ENCODE measurements at places on chromosomes 6 and 20.

- DNase-seq: no peak
Observed at GRCh38 chr6:90217506-90218127, 79.0 kb downstream of the BACH2 start.

DNA sequence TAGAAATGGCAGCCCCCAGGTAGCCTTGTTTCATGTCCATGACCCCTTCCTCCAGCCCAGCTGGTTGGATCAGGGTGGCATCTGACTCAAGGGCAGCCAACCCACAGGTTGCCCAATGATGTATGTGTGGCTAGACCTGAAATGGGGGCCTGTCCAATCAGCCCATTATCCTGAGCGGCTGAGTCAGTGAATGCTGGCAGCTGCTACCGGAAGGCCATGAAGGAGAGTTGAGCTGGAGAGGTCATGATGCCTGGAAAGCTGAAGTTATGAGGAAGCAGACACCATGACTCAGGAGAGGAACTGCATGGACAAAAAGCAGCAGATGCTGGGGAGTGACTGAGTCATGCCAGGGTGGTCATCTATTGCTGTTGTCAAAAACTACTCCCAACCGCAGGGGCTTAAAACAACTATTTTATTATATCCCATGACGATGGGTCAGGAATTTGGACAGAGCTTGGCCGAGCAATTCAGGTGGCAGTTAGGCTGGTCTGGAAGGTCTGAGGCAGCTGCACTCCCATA, 67.3 kb downstream of the MDGA1 start:
- no peak for DNase-seq

- no peak for DNase-seq
Observed at GRCh38 chr6:55566036-55566710, 12.8 kb downstream of the HMGCLL1 start.

GRCh38 chr6:166646716-166647115, 19.7 kb upstream of the RPS6KA2 start:
- no peak for DNase-seq

GRCh38 chr6:45163952-45164766, 164.0 kb upstream of the RUNX2 start:
- DNase-seq: no peak

- DNase-seq: no peak
Observed at GRCh38 chr6:71289802-71290175, 1.2 kb downstream of the OGFRL1 start.

- no peak for DNase-seq
Observed at GRCh38 chr20:18267815-18268214, 20.5 kb upstream of the ZNF133 start.

DNA sequence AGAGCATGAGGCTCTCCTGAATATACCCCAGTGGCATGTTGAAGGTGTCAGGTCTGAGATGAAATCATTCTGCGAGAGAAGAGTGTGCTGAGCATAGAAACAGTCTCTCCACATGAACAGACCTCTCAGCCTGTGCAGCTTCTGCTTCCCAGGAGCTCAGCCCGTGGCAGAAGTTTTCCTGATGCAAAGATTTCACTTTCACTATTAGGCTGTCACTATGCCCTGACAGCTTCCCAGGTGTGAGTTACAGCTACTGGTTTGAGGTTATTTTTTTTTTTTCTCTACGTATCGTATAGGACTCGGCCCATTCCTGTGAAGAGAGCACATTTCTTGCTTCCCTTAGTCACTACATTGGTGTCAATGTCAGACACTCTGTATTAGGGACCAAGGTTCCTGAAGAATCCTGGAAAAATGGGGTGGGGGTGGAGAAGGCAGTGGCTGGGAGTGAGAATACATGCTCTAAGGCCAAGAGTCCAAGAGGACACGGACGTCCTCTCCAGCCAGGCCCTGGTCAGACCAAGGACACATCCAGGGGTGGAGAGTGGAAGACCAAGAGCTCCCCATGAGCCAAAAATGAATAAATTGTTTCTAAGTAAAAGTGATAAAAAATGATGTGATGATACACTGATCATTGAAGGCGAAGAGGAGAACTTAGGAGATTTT, 121.2 kb upstream of the AKAP12 start:
- no peak for DNase-seq

- DNase-seq: no peak
Observed at GRCh38 chr6:2141644-2142290, 103.6 kb downstream of the GMDS start.

DNA sequence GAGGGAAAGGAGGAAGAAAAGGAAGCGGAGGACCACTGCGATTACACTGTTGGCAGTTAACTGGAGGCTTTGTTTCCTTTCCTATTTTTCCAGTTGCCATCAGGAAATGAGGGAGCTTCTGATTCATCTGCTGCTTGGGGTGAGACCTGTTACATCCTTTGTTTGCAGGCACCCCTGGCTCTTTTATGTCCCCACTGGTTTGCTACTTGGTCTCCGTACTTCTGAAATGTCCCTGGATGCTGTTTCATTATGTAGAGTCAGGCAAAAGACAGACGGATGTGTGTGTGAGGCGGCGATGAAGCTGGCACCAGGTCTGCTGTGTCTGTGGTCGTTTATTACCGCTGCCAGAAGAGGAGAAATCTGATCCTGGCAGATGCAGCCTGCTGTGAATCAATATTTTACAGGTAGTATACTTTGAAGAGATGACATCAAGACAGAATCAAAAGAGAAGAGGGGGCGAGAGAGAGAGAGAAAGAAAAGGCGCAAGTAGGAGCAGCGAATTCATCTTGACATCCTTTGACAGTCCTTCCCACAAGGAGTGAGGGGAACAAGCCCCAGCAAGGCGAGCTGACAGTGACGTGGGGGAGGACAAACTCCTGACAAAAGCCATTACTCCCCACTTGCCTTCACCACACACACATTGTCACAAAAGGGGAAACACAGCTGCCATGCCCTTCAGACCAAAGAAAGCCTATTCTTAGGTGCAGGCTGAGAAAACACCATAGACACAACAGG, 145.9 kb upstream of the FBXL4 start:
- no peak for DNase-seq

- no peak for DNase-seq
Observed at GRCh38 chr6:340186-340955, 48.1 kb downstream of the DUSP22 start.

GRCh38 chr20:3183896-3184612, 10.7 kb upstream of the LZTS3 start:
- DNase-seq: no peak

DNA sequence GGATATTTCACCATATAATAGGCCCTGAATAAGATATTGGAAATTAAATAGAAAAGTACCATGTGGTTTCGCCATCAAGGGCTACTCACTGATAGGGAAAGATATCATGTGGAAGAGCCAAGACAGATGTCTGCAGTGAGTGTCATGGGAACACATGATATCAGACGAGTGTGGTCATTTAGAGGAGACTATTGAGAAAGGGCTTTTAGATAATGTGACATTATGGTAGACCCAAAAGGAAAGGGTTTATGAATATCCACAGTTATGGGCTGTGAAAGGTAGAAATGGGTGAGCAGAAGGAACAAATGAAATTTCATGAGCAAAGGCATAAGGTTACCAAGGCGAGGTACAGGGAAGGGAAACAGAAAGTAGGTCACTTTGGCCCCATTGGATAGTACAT, 182.3 kb upstream of the PRSS16 start:
- no peak for DNase-seq

- DNase-seq: no peak
Observed at GRCh38 chr20:42646250-42646649, 543.5 kb downstream of the PTPRT start.

DNA sequence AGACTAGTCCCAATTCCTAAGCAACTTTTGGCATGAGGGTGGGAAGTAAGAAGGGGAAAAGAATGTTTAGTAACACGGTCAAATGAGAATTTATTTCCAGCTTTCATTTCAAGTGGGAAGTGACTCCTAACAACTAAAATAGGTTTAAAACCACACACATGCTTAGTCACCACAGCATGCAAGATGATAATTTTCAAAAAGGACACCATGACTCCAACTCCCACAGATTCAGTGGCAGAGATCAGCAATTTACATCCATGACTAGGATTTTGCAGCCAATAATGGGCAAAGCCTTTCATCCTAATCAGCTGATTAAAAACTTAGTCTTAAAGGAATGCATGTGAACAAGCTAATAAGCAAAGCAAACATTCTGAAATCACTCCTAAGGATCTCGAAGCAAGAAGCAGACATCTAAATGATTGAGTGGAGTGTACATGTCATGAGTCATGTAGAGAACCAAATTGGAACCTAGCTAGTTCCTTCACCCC, 48.1 kb upstream of the GCLC start:
- no peak for DNase-seq

GRCh38 chr6:108627692-108628550, 67.2 kb downstream of the FOXO3 start:
- DNase-seq: peak; percentile 11

DNA sequence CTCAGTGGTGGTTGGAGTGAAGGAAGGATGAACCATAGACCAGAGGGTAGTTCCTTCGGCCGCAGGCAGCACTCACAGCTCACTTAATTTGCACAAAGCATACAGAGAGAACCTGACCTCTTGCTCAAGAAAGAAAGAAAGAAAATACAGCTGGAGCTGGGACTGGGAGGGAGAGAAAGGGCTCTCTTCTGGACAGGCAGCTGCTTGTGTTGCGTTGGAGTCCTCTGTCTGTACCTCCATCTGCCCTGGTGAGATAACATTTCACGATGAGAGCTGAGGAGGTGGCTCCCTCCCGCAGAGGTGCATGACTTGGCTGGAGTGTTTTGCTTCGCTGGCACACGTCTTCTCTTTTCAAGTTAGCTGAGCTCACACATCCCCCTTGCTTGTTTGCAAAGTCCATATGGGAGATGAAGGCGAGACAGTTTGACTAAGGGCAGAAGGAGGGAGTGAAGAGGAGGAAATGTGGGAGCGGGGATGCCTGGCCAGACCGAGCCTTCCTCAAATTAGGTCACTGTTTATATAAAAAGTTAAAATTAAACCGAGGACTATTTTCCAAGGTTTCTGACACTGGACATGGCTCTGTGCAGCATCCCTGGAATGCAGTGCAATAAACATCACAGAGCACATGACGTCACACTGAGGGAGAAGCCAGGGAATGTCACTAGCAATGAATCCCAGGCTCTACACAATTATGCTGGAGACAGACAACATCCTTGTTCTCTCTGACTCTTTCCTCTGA, 359.4 kb downstream of the CD83 start:
- no peak for DNase-seq

DNA sequence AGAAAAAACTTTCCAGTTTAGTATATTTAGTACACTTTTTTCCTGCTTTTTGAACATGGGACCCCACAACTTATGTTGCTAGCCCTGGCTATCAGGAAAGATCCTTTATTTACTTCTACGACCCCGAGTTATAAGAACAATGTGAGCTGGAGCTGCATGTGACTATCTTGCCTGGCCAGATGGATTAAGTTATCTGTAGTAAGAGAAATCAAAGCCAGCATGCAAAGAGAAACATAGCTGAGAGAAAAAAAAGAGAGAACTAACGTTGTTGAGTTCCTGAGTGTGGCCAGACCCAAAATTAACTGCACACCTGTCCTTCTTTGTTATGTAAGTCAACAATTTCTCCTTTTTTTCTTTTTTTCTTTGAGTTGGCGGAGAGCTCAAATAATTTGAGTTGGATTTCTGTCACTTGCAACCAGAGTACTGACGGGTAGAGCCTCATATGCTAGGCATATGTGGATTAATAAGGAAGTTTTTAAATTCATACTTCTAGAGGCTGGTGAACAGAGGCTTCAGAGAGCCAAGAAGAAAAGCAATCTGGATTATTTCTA, 219.5 kb downstream of the HACE1 start:
- no peak for DNase-seq

GRCh38 chr6:42714098-42714761, 8.2 kb downstream of the PRPH2 start:
- DNase-seq: no peak

DNA sequence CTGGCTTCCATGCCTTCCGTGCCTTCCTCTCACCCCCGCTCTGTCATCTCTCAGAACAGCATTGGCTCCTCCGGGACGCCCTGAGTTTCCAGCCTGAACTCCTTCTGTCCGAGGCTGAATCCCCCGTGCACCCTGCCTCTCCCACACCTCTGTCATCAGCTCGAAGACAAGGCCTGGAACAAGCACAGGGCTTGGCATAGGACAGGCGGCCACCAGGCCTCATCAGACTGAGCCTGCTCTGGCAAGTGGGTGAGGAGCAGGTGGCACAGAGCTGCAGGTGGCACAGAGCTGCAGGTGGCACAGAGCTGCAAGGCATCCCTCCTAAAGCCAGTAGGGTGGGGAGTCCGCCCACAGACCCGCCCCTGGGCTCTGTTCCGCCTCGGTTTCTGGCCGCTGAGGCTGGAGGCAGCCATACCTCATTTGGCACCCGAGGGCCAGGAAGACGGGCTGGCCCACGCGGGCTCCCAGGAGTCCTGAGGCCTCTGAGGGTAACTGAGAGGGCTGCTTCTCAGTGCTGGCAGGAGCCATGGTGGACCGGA, 60.2 kb downstream of the EZR start:
- DNase-seq: no peak

GRCh38 chr6:138025528-138025978, 81.7 kb downstream of the PERP start:
- no peak for DNase-seq

GRCh38 chr20:22698259-22698842, 114.0 kb upstream of the FOXA2 start:
- DNase-seq: no peak

DNA sequence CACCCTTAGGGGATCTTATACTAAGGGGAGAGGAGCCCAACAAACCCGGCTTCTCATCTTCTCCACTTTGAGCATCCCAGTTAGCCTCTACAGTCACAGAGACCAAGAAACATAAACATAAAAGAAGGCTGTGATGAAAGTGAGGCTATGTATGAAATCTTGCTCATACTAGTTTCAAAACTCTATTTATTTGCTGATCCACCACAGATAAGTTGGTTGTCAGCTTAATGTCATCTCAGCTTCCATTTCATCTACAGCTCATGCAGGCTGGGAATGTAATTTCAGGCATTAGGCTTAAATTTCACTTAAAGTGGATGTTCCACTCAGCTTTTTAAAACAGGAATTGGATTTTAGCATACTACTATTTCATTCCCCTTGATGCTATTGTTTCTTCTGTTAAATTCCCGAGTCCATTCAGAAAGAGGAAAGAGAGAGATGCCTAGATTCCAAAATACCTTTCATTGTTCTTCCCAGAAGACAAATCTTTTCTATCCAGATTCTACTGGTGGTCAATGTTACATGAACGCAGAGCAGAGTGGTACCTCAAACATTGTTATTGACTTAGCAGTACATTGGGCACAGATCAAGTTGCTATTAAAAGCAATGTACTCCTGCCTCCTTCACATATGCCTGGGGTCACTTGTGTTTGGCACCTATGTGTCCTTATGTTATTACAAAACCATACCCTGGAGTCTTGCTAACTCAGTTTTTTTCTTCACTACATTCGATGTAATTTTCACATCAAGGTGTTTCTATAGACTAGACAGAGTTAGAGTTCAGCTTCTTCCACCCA, 149.0 kb downstream of the HACE1 start:
- peak; percentile 22 for DNase-seq
